Effector CD8-positive, alpha-beta T cell (primary cell): ENCODE measurements at places on chromosomes 7 and 10.
A peak's percentile ranks its signal among the peaks of the same experiment; 100 is the strongest.

DNA sequence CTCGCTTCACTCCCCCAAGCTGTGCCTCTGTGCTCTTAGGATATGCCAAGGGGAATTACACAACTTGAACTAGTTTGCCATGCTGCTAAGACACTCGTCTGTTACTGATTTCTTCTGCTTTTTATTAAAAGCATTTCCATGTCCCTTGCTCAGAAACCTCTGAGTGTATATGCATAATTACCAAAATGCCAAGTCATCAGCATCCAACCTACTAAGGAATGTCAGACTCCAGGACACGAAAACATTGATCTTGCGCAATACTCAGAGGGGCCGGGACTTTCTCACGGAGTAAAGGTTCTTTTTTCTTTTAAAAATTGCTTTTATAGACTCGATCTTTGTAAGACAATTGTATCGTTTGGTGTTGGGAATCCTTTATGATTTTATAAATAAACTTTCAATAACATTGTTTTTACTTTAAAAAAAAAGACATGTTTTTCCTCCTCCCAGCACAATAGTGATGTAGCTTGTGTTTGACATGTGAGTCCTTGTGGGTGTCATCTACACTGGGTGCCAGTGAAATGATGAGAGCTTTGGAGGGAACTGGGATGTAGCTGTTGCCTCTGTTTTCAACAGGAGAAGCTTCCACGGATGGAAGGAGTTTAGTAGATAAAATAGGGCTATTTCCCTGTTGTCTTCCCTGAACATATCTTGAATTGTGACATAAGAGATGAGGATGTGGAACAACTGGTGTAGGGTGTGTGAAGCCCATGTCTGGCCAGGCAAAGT, 43.6 kb downstream of the CNNM1 start:
- no peak for DNase-seq

- DNase-seq: no peak
Measured at GRCh38 chr7:97513326-97513725, 218.6 kb upstream of the TAC1 start.

DNA sequence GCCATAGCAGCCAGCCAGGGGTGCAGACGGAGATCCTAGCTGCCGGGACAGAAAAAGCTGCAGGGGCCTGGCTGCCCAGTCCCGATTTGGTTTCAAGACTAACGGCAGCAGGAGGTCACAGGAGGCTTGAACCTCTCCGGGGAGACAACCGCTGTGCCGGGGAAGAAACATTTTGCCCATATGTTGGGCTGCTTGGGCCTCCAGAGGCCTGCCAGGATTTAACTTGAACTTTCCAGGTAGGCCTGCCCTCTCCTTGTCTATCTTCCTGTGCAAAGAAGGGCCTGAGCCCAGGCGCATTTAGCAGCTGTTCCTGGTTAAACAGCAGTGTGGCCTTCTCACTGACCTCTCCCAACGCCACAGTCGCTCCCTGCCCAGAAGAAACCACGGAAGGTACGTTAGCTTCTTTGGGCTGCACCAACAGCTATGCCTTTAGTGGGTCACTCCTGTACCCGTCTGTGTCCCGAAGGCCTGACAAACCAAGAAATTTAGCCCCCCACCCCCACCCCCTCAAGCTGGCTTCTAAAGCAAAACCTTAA, 17.1 kb upstream of the PTF1A start:
- DNase-seq: no peak

GRCh38 chr7:18013936-18014335, 13.7 kb downstream of the PRPS1L1 start:
- DNase-seq: no peak

DNA sequence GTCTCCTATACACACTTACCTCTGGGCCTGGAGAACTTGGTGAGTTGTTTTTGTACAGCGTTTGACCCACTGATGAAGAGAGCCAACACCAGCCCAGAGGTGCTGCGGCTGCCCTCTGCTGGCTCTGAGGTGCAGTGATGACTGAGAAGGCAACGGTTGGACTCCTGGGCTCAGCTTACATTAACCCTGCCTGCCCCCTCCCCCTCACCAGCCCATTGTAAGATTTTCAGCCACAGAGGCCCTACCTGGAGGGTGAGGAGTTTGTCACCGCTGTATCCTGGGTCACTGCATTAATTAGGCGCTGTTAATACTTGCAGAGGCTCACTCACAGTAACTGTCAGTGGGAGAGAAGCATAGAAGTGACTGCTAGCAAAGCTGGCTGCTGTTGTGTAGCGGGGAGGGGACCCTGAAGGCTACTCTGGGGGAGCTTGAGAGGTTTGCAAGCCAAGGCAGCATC, 19.0 kb upstream of the ANKRD2 start:
- DNase-seq: peak; percentile 6

DNA sequence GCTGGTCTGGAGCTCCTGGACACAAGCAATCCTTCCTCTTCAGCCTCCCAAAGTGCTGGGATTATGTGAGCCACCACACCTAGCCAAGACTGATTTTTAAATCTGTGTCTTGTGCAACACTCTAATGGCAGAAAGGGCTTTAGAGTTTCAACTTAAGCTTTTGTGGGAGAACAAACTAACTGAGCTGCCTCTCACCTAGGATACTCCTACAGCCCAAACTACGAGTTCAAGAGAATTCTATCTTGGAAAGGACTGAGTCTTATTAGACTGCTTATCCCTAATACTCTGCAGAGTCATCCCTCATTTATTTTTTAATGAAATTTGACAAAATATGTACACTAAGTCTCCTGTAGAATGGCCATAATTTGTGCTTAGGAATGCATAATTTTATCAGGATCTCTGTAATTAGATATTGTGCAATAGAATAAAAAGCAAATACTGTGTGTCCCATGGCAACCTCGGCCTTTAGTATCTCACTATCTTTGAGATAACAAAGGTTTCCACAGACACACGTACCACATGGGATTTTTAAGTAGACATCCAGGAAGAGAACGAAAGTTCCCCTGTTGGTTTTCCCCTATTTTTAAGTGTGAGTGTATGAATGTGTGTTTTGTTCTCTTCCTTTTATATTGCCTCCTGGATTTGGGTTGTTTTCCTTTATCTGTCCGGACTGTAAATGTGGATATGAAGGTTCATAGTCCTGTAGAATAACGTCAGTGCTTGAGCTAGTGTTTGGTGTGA, 199.4 kb upstream of the TCF7L2 start:
- DNase-seq: no peak

- no peak for DNase-seq
Measured at GRCh38 chr7:132562690-132563089, 13.6 kb downstream of the PLXNA4 start.

DNA sequence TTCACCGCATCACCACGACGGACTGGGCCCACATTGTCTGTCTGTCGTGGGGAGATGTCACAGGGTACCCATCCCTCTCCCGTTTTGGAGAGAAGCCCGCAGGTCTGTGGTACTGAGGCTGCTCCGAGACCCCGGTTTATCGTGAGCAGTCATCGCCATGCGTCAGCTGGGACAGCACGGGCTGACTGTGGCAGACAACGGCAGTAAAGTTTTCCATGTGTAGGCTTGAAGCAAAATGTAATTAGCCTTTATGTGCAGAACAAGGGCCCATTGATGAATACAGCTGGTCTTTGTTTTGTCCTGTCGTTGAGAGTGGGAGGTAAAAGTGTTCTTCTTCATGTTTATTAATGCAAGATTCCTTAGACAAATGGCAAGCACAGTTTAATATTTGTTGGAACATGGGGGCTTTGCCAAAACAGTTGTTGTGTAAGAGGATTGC, 167.4 kb upstream of the SH2B2 start:
- DNase-seq: no peak

DNA sequence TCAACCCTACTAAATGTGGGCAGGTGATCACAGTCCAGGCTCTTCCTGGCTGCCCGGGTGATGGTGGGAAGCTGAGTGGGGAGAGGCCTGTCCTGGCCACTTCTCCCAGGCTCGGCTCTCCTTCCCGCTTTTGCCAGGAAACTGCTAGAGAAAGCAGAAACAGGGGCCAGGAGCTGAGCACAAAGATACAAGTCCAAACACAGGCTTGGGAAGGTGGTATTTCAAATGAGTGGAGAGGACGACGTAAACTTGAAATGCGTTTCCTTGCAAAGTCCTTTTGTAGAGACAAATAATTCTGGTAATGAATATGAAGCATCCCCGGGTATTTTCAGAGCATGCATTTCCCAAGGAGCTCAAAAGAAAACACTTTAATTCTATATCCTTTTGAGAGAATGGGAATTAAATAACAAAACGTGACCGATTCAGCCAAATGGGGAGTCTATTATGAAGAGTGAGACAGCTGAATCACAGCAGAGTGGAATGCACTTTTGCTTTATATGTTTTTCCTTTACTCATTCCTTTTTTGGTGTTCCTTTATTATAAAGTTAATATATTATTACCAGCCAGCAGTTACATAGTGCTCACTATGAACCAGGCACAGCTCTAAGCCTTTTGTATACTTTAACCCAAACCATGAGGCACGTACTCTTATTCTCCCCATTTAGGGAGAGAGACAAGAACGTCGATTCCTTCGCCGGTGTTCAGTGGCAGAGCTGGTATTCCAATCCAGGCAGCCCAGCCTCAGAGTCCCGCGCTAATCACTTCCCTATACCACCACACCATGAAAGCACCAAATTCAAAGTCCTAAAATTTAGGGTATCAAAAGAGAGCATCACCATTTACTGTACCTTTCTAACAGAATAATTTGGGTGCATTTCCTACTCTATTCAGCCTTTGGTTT, 218.2 kb upstream of the KLF14 start:
- DNase-seq: no peak

DNA sequence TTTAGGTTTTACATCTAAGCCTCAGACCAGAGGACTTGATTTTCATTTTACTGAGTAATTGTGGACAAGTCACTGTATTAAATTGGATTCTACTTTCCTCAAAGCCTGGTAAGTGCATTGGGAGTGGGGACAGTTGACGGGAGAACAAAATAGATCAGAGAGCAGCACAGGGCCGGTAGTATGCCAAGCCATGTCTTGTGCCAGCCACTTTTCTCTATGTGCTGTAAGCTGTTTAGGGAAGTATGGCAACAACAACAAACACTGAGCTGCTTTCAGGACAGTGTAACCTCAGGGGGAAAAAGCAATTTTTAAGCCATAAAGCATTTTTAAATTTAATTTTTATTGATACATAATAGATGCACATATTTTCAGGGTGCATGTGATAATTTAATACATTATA, 365.9 kb upstream of the IGFBP3 start:
- no peak for DNase-seq

DNA sequence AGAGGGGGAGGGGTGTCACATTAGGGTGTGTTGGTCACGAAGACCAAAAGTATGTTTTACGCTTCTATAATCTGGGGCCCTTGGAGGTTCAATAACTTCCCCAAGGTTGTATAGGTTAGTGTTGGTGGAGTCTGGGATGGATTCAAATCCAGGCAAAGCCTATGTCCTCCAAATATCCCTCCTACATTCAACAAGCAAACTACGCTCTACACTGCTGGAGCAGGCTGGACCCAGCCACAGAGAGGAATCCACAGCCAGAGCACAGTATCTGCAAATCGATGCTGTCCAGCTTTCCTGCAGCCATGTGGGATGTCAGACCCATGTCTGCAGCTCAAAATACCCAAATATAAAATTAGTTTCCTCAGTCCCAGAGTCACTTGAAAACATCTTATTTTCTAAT, 198.0 kb downstream of the COBL start:
- no peak for DNase-seq

DNA sequence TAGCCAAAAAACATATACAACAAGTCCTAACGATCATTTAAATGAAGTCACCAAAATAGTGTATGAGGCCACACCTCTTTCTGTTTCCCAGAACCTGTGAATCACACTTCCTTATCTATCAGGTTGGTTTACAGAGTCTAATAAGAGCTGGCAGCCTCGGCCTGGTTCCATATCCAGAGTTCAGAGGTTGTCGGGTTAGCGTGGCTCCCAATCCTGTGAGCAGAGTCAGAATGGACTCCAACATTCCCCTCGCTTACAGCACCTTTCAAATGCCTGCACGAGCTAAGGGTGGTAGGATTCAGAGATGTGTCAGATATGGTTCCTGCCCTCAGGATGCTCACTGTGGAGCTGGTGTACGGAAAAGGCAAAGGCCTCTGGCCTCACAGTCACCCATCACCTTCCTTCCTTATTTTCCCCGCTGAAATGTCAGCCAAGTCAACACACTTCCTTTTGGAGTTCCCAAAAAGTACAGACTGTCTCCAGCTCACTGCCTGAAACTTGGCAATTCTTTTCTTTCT, 6.0 kb downstream of the IL15RA start:
- no peak for DNase-seq

GRCh38 chr10:8543361-8544056, 489.0 kb downstream of the GATA3 start:
- DNase-seq: no peak

DNA sequence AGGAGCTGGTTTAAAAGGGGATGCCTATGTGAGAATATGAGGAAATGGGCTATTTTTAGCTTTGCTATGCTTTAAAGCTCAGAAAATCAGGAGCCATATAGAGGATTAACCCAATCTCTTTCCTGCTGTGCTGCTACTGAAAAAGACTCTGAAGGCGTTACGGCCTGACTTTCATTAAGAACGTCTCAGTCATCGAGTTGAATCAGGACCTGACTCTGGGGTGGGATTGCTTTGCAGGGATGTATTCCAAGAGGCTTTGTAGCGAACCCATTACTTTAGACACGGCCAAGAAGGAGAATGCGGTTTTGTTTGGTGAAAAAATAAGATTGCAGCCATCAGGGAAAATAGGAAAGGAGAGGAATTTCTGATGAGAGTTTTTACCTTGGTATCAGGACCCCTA, 426.9 kb downstream of the CCSER2 start:
- DNase-seq: no peak

- no peak for DNase-seq
Measured at GRCh38 chr7:140005754-140006503, 56.8 kb downstream of the PARP12 start.

DNA sequence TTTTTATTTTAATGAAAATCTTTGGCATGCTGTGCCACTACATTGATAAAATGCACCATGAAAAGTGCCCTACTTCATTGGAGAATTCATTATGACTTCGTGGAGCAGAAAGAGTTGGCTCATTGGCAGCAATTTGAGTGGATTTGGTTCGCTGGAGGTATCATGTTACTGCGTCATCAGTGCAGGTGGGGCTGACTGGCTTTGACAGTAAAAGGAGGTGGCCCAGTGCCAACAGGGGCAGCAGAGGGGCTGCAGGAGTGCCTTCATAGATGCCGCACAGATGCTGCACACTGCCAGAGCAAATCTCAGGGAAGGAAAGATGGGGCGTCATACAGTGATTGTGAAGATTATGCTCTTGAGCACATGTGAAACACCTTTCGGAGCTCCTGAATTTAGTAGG, 22.2 kb downstream of the FZD1 start:
- no peak for DNase-seq

GRCh38 chr10:26706936-26707335, 9.4 kb downstream of the PDSS1 start:
- DNase-seq: no peak

- peak; percentile 31 for DNase-seq
Measured at GRCh38 chr7:130490888-130491804, 739 bp upstream of the MEST start.

DNA sequence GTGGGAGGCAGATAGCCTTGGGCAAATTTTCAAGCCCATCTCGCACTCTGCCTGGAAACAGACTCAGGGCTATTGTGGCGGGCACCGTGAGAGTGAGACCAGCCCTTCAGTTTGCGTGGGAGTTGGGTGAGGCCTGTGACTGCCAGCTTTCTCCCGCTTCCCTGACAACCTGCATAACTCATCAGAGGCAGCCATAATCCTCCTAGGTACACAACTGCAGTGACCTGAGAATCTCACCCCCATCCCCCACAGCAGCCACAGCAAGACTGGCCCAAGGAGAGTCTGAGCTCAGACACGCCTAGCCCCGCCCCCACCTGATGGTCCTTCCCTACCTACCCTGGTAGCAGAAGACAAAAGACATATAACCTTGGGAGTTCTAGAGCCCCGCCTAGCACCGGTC, 275.4 kb downstream of the GRID1 start:
- DNase-seq: no peak
